H1 (cell line): ENCODE measurements at places on chromosomes 7 and 10.

GRCh38 chr7:105764506-105764905 is 111.9 kb downstream of the ATXN7L1 start:
- DNase-seq, result no peak

- DNase-seq, result no peak
Measured at GRCh38 chr10:31745612-31746376, 182.8 kb downstream of the ARHGAP12 start.

DNA sequence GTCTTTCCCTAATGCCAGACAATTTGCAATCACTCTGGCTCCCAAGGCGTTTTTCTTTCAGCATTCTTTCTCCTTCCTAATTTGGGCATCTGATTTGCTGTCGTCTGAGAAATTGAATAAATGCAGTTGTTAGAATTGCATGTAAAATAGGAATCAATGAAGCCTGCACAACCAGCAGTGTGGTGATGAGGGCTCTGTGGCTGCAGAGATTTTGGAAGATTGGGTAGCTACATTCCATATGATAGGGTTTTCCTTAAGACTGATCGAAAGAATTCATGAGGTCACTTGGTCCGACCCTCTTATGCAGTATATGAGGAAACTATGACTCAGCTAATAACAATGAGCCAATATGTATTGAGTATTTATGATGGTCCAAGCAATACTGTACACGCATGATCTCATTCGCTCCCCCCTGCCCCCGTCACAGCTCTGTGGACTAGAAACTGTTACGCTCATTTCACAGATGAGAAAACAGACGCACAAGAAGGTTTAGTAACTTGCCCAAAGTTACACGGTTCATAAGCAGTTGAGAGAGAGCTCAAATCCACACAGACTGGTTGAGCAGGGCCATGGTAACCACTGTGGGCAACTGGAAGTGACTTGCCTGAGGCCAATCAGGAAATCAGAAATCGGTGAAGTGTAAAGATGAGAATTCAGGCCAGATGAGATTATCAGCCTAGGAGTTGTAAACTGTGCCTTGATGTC is 527.2 kb downstream of the GATA3 start:
- no peak for DNase-seq

- DNase-seq, result no peak
Measured at GRCh38 chr7:134740376-134740775, 39.1 kb upstream of the CALD1 start.

GRCh38 chr7:92602352-92603088 is 12.3 kb upstream of the FAM133B start:
- no peak for DNase-seq

GRCh38 chr10:72026278-72027111 is 61.9 kb downstream of the SPOCK2 start:
- DNase-seq, result no peak

- DNase-seq, result no peak
Measured at GRCh38 chr10:36469585-36469984, 655.8 kb upstream of the ANKRD30A start.

GRCh38 chr10:17833656-17834055 is 24.5 kb downstream of the MRC1 start:
- no peak for DNase-seq

DNA sequence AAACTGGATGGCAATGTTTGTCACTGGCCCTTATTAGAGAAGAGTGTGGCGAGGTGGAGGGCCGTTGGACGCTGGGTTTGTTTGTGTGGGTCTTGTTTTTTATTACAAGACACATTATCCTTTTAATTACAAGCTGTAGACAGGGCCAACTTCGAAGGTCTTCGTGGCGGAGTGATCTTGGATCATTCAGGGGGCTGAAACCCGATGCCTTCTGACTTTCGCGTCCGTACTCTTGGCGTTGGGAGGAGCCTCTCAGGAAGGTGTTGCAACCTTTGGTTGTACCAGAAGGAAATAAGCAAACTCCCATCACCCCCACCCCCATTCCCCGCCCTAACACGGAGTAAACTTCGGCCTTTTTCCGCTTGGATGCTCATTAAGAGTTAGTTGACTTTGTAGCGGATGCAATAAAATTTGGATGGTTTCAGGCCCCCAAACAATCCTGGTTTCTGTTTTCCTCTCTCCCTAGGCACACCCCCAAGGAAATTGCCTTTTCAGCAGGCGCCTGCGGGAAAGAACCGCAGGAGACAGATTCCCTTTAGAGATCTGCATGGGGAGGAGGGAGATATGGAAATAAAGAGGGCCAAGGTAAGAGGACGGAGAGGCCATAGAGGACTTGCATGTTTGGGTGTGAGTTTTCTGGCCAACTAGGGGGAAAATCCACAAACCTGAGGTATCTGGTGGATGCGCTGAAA is 294.5 kb upstream of the NFE2L3 start:
- DNase-seq, result no peak

DNA sequence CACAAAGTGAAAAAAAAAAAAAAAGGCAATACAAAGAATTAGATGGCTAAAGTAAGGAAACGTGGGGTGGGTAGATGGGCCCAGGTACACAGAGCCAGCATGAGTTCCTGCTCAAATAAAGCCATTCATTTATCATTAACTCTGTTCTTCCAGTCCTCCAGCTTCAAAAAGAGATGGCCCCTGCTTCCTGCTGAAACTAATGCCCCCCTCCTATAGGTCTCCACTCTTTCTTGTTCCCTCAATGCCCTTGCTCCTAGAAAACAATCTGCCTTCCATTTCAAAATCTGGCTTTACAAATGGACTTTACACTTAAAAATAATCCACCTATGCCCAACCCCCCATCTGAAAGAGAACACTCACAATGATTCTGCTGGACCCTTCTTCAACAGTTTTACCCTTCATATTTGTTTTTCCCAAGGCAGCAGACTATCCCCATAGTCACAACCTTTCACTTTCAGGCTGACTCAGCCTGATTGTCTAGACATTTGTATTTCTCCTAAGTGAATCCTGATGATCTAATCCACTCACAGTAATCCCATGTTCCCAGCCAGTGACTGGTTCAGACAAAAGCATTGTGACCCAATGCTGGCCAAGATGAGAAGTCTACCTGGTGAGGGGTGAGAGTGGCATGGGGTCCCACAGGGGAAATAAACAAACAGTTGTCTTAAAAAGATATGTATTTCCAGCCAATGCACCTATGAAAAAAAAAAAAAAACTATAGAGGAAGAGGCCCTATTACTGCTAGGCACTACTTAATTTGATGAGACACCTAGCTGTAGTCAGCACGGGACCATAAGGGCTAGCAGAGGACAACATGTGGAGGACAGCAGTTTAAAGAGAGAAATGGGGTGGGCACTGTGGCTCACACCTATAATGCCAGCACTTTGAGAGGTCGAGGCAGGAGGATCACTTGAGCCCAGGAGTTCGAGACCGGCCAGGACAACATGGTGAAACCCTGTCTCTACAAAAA is 74.6 kb upstream of the GRID1 start:
- no peak for DNase-seq

GRCh38 chr7:42192851-42193461 is 44.1 kb downstream of the GLI3 start:
- DNase-seq, result no peak

DNA sequence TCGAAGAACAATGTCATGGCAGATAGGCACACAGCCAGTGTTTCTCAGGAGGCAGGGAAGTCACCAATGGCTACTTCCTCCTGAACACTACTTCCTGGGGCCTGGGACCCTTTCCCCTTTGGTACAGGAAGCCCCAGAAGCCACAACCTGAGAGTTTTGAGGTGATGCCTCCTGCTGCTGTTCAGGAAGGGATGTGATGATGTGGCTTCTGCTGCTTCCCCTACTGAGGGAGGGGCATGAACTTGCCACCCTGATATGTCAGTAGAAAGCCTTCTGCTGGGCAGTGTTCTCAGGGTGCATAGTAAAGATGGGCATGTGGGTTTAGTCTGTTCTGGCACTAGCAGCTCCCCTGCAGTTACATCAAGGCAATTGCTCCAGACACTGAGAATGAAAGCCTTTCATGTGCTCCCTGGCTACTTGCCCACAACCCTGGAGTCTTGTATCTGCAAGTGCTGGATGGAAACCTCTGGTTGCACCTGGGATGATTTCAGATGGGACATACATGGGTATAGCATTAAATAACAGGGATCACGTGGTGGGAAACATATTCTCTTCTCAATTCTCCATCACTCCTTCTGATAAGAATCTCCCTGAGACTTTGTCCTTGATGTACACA is 69.3 kb downstream of the ADRA2A start:
- DNase-seq, result no peak

DNA sequence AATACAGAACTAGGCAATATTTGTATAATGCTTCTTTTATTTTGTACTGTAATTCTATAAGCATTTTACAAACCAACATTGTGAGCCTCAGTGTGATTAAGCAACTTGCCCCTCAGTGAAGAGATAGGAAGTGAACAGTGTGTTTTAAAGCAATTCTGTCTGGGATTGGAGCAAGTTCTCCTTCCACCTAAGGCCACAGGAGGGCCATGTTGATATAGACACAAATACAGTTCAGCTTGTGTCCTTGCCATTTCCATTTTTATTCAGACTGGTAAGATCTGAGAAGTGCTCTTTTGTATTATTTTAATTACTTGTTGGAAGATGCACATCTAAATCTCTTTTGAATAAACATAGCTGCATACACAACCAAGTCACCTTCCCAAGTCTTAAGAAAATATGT is 416.3 kb upstream of the COBL start:
- DNase-seq, result no peak

DNA sequence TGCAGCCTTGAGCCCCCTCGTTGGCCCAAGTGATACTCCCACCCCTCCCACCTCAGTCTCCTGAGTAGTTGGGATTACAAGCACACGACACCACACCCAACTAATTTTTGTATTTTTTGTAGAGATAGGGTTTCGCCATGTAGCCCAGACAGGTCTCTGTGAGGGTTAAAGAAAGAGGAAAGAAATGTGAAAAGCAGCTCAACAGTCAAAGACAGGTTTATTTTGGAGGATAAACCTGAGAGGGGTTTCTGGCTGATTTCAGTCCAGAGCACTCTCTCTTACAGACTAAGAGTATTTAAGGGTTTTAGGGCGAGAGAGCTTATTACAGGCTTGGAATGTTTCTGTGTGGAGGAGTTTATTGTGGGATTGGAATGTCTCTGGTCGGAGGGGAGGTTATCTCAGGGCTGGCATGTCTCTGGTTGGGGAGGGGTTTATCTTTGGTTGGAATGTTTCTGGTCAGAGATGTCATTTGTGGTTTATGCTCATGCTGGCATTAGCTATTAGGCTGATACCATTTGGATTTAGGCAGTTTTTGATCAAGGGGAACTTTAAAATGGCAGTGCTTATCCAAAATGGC is 26.1 kb upstream of the SNX10 start:
- DNase-seq, result no peak

GRCh38 chr7:71735961-71736556 is 604.1 kb downstream of the GALNT17 start:
- peak; percentile 43 for DNase-seq

DNA sequence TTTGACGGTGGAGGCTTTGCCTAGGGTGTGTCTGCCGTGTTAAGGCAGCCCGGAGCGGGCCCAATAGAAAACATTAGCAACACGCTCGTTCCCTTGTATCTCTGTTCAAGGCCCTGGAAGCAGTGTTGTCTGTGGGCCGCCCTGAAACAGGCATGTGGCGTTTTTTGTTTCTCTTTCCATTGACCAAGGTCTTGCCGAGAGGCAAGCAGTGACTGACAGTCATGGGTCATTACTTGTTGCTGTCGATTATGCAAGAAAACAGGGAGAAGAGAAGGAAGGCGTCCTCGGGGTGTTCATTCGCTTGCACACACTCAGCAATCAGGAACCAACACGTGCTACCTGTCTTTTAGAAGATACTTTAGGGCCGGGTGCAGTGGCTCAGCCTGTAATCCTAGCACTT is 92.5 kb downstream of the EZH2 start:
- DNase-seq, result no peak

DNA sequence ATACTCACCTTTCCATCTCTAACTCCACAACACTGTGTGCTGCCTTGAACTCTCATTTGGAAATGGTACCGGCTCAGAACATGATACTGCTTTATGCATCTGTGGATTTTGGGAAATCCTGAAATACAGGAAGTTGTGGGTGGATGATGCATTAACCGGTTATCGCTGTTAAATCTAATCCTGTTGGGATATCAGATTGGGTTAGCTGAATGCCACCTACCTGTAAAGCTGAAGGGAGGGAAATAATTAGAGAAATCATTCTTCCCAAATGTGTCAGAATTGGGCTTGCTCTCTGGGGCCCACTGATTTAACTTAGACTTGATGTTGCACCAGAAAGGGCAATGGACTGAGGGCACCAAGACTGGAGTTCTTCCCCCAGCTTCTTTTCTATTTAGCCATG is 54.0 kb downstream of the CH25H start:
- DNase-seq, result no peak

GRCh38 chr7:89757910-89758309 is 396.4 kb upstream of the STEAP1 start:
- DNase-seq, result no peak

DNA sequence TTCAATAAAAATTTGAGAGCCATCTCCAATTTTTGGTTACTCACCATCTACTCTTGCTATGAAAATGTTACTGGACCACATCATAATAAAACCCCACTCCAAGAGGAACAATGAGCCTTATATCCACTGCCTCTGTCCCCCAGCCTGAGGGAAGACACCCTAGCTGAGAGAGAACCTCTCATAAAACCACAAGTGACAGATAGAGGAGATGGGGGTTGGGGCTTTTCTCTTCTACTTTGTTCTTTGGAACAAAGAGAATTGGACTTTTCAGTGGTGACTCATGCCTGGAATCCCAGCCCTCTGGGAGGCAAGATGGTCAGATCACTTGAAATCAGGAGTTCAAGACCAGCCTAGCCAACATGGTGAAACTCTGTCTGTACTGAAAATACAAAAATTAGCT is 27.6 kb upstream of the TAS2R16 start:
- no peak for DNase-seq
